Cortex of kidney (tissue), 1 donor: ENCODE measurements at places on chromosomes 16 and 17.

DNA sequence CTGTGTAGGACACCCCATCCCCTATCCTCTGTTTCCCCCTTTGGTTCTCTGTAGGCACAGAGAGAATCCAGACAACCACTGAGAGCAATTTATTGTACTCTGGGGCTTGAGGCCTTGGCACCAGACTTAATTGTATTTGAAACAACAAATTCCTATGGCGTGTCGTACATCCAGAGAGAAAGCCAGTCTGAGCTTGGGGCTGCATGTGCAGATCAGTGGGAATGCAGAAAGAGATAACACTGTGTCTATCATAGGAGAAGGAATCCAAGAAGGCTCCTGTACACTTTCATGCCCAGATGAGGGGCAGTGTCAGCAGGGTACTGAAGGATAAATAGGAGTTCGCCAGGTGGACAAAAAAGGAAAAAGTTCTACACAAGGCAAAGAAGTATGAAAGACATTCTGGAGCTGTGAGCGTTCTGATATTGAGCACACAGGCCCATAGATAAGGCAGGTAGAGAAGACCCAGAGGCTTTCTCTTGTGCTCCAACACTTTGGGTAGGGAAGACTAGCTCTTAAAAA lies 22.0 kb upstream of the IL4R start:
- DNase-seq = no peak

GRCh38 chr16:26118575-26118974 lies 426.8 kb downstream of the HS3ST4 start:
- DNase-seq = no peak

DNA sequence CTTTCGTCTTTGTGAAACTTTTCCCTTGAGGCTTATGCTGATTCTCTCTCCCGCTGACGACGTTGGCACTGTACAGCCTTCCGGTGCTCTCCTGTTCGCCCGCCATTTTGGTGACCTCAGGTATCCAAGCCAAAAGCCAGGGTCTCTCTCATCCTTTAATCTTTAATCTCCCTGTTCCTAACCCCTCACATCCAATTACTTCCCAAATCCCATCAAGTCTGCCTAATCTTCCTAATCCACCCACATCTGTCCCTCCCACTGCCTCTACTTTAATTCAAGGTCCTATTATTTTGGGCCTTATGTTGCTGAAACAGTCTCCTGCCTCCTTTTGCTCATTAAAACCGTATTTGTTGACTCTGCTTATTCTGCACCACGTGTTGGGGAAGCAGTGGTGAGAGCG lies 7.3 kb downstream of the WRAP53 start:
- DNase-seq = no peak

DNA sequence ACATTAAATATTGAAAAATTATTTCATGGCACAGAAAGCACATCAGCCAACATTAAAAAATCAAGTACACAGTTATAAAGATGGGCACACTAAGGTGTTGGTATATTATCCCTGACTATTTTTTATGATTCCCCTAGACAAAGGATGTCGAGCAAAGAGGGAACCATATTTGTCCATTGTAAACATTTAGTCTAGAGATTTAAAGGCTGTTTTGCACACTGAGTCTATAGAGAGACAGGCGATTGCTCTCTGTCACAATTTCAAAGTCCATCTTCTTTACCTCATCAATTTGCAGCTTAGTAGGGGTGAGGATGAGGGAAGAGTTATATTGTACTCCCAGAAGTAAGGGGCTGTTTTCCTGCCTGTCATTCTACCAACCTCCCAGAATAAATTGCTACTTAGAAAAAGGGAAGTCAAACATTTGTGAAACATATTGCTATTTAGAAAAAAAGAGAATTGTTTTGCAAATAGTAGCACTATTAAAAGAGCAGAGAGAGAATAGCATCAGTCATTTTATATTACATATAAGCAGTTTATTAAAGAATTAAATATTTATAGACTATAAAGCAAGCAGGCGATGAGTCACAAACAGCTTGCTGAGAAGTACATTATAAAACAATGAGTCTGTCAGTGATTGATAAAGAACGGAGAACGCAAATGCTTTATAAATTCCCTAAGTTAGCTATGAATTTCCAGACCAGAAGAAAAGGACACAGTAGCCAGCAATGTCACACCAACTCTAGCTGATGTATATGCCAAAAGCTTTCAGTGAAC lies 270.6 kb upstream of the PMFBP1 start:
- no peak for DNase-seq

- no peak for DNase-seq
Observed at GRCh38 chr17:7592422-7593021, 2.6 kb upstream of the SOX15 start.
